Spinal cord (tissue), 10 donors: ENCODE measurements at places on chromosomes 11 and 22.

GRCh38 chr11:129998107-129998506 is 4.5 kb downstream of the PRDM10 start:
- H3K4me1 ChIP-seq: peaks cover 11% of the 10 kb centered on the region
- peaks cover 3% of the 10 kb centered on the region for H3K36me3 ChIP-seq
- no peak overlapping the region for H3K27ac ChIP-seq

DNA sequence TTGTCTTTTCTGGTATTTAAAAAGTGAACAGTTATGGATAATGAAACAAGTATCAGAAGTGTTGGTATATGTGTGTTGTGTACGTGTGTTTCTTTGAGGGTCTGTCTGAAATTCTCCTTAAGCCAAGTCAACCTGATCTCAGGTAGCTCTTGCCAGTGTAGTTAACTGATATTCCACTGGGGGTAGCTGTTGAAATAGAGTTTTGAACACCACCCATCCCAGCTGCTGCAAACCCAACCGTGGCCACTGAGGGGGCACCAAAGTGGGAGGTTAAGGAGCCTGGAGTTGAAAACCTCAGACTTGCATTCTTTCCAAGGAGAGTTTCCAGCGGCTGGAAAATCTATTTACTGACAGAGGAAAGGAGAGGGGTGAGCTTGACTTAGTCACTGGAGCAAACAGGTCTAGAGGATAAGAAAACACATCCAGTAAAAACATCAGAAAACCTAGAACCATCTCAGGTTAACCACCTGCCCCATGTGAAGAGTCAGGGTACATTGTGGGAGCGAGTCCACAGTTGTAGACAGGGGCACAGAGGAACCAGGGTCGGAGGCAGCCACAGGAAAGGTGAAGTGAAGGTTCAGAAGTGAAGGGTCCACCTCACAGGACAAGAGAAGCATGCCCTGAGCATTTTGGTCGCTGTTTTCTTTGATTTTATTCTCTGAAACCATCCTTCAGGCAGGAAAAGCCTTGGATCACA is 8.8 kb upstream of the CUL5 start:
- DNase-seq: no peak
- H3K4me3 ChIP-seq: no peak overlapping the region
- H3K27me3 ChIP-seq: no peaks in the 10 kb centered on the region
- H3K27ac ChIP-seq: no peak overlapping the region

GRCh38 chr11:94849839-94850238 is 81.7 kb downstream of the AMOTL1 start:
- peaks cover 17% of the 10 kb centered on the region for H3K36me3 ChIP-seq
- no peak overlapping the region for H3K4me3 ChIP-seq
- H3K27me3 ChIP-seq: no peaks in the 10 kb centered on the region
- no peak for DNase-seq
- H3K4me1 ChIP-seq: no peaks in the 10 kb centered on the region

DNA sequence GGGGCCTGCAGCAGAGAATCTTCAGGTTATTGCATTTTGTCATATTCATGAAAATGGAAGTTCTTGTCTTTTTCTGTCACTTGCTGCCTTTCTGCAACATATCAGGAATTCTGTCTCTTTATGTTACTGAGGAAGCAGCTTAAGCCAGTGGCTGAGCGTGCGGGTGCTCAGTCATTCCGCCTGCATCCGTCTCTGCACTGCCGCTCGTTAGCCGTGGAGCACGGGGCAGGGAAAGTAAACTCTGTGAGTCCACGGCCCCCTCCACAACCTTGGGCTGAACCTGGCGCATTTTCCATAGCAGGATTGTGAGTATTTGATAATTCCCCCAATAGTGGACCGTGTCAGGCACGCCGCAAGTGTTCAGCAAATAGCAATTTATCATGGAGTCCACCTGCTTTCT is 1007.7 kb downstream of the BRD1 start:
- no peak overlapping the region for H3K4me3 ChIP-seq
- peak; percentile 58 for DNase-seq
- peaks cover 10% of the 10 kb centered on the region for H3K4me1 ChIP-seq
- no peaks in the 10 kb centered on the region for H3K27me3 ChIP-seq
- no peaks in the 10 kb centered on the region for H3K36me3 ChIP-seq
- no peak overlapping the region for H3K27ac ChIP-seq

DNA sequence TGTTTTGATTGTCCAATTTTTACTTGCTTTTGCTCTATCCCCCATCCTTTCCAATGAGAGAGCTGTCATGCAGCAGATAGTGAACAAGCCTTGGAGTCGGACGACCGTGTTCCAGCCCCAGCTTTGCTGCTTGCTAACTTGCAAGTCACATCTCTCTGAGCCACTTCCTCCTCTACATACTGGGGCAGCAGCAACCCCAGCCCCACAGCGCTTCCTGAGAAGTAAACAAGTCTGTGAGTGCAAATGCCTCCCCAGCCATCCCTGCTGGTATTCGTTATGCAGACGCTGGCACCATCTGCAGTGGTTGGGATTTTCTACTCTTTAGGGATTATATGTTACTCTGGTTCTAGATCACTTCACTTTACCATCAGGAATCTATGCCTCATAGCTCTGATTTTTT is 35.0 kb downstream of the TPBGL start:
- no peak for DNase-seq
- H3K27me3 ChIP-seq: no peaks in the 10 kb centered on the region
- peaks cover 5% of the 10 kb centered on the region for H3K4me1 ChIP-seq
- no peak overlapping the region for H3K4me3 ChIP-seq

- no peak for DNase-seq
- H3K36me3 ChIP-seq: peaks cover 6% of the 10 kb centered on the region
- no peaks in the 10 kb centered on the region for H3K27me3 ChIP-seq
- no peak overlapping the region for H3K27ac ChIP-seq
- no peak overlapping the region for H3K4me3 ChIP-seq
These were observed 22.7 kb downstream of the IFT27 start for GRCh38 chr22:36753120-36753802.

DNA sequence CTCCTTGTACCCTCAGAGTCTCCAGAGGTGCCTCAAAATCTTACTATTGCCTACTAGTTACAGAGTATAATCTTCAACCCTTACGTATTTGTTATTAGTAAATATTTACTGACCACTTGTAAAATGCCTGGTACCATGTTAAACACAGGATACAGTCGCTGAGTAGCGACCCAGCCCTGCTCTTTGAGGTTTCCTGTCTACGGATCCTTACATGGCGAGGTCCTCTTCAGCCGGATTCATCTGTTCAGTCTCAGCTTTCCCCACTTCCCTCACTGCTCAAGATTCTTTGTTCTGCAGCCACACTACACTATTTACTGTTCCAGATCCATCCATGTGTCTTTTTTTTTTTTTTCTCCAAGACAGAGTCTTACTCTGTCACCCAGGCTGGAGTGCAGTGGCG is 13.2 kb upstream of the TTC36 start:
- H3K27me3 ChIP-seq: no peaks in the 10 kb centered on the region
- peaks cover 64% of the 10 kb centered on the region for H3K36me3 ChIP-seq
- H3K4me3 ChIP-seq: no peak overlapping the region

DNA sequence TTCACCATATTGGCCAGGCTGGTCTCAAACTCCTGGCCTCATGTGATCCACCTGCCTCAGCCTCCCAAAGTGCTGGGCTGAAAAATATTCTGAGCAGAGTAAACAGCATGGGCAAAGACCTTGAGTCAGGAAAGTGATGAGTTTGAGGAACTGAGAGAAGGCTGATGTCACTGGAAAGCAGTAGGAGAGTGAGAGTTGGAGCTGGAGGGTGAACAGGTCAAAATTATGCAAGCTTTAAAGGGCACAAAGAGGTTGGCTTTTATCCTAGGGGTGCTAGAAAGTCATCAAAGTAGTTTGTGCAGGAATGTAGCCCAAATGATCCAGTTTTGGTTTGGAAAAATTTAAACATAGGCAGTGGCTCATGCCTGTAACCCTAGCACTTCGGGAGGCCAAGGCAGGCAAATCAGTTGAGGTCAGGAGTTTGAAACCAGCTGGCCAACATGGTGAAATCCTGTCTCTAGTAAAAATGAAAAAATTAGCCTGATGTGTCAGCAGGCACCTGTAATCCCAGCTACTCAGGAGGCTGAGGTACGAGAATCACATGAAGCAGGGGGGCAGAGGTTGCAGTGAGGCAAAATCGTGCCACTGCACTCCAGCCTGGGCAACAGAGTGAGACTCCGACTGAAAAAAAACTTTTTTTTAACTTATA is 44.7 kb upstream of the CXCR5 start:
- H3K36me3 ChIP-seq: no peaks in the 10 kb centered on the region
- no peaks in the 10 kb centered on the region for H3K27me3 ChIP-seq
- no peak overlapping the region for H3K4me3 ChIP-seq
- no peak overlapping the region for H3K27ac ChIP-seq
- H3K4me1 ChIP-seq: no peaks in the 10 kb centered on the region

DNA sequence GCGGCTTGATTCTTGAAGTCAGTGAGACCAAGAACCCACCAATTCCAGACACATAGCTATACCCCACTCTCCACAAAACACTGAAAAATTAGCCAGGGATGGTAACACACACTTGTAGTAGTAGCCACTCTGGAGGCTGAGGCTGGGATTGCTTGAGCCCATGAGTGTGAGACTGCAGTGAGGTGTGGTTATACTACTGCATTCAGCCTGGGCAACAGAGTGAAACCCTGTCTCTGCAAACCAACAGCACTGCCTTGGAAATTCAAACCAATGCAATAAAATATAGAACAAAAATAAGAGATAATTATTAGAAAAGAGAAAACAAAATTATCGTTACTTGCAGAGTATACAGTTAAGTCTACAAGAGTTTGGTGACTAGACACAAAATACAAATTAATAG is 20.2 kb upstream of the PRDM10 start:
- no peak overlapping the region for H3K27ac ChIP-seq
- DNase-seq: no peak
- H3K4me1 ChIP-seq: no peaks in the 10 kb centered on the region
- H3K4me3 ChIP-seq: no peak overlapping the region
- H3K27me3 ChIP-seq: no peaks in the 10 kb centered on the region
- H3K36me3 ChIP-seq: no peaks in the 10 kb centered on the region

DNA sequence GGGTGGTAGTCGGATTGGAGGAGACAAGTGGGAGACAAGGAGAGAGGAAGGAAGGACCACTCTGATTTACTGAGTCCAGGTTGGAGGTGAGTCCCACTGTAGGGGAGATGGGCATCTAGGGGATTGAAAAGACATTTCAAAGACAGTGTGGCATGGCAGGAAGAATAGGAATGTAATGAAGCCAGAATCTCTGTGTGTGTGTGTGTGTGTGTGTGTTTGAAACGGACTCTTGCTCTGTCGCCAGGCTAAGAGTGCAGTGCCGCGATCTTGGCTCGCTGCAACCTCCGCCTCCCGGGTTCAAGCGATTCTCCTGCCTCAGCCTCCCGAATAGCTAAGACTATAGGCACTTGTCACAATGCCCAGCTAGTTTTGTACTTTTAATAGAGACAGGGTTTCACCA is 4.2 kb upstream of the CSDC2 start:
- H3K36me3 ChIP-seq: no peaks in the 10 kb centered on the region
- H3K27ac ChIP-seq: peak overlapping the region; percentile 84
- no peak overlapping the region for H3K4me3 ChIP-seq
- DNase-seq: no peak

- H3K36me3 ChIP-seq: no peaks in the 10 kb centered on the region
- DNase-seq: no peak
- H3K27me3 ChIP-seq: no peaks in the 10 kb centered on the region
- H3K4me3 ChIP-seq: no peak overlapping the region
- H3K27ac ChIP-seq: no peak overlapping the region
These were observed 60.8 kb upstream of the ZBED5 start for GRCh38 chr11:10918698-10919097.

DNA sequence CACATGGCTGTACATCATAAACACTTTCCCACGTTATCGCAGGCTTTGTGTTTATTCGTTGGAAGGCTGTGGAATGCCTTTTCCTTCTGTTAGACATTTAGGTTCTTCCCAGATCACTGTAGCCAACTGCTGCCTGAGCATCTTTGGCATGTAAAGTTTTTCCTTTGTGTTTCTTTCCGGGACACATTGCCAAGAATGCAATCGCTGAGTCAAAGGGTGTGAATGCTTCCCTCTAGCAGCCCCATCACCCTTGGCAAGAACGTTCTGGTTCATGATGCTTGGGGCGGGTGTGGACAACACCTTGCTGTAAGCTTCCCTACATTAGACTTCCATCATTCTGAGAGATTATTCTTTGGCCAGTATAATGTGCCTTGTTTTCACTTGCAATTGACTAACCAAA is 136.2 kb downstream of the OSBP2 start:
- no peak overlapping the region for H3K27ac ChIP-seq
- H3K27me3 ChIP-seq: no peaks in the 10 kb centered on the region
- H3K4me1 ChIP-seq: peaks cover 7% of the 10 kb centered on the region
- DNase-seq: no peak
- no peak overlapping the region for H3K4me3 ChIP-seq
- H3K36me3 ChIP-seq: no peaks in the 10 kb centered on the region

DNA sequence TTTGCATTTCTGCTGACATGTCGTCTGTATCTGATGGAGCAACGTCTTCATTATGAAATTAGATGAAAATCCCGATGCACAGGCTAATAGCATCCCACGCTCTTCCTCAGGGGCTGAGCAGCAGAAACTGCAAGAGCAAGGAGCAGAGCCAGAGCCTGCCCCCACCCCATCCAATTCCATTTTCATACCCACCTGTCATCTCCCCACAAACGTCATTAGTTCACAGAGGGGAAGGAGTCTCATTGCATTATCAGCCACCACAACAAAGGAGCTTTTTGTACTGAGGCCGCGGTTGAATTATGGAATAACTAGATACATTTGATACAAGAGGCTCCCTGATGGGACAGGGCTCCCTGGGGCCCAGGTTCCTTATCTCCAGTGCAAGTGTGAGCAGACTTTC is 515.0 kb downstream of the NTM start:
- H3K27ac ChIP-seq: no peak overlapping the region
- H3K27me3 ChIP-seq: no peaks in the 10 kb centered on the region
- peaks cover 22% of the 10 kb centered on the region for H3K4me1 ChIP-seq
- no peaks in the 10 kb centered on the region for H3K36me3 ChIP-seq

GRCh38 chr22:36447632-36448031 is 33.8 kb downstream of the TXN2 start:
- H3K4me3 ChIP-seq: no peak overlapping the region
- DNase-seq: no peak
- H3K36me3 ChIP-seq: no peaks in the 10 kb centered on the region

- no peak for DNase-seq
- H3K27me3 ChIP-seq: no peaks in the 10 kb centered on the region
- H3K4me1 ChIP-seq: peaks cover 19% of the 10 kb centered on the region
- H3K36me3 ChIP-seq: no peaks in the 10 kb centered on the region
These were observed 154.9 kb upstream of the NAV2 start for GRCh38 chr11:19557720-19558140.

DNA sequence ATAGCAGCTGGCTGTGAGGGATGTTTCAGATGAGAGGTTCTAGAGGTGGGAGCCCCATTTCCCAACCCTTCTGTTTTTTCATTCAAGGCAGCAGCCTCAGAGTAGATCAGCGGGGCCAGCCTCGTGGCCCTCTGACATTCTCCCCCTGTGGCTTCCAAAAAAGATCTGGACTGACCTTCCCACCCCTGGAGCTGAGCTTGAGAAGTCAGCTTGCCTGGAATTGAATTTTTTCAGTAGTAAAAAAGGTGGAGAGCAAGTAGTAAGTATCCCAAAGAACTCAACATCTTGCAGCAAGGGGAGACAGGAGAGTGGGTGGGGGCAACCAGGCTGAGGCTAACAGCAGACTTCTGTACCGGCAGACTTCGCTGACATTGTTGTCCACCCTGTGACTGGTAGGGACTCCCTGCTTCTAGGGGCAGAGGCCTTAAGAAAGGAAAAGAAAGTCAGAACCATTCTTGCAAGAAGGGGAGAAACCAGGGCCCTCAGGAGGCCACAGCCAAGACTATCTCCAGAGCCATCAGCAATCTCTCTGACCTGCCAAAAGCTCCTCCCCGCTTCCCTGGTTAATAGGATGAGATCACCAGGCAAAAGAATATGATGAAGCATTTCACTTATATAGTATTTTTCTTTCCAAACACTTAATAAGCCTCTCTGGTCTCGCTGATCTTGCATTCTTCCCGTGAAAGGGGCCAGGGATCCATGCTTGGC is 2.0 kb upstream of the GRIK4 start:
- no peak overlapping the region for H3K27ac ChIP-seq
- DNase-seq: no peak
- peaks cover 25% of the 10 kb centered on the region for H3K4me1 ChIP-seq
